Right renal cortex interstitium (tissue), 3 donors: ENCODE measurements at places on chromosomes 1 and 21. TPM values are rescaled to one million over a fixed set of nuclear protein-coding genes. Genes with fewer than 3 reads are reported as not detected.
A peak's percentile ranks its signal among the peaks of the same experiment; 100 is the strongest.

- DNase-seq = no peak
Observed at GRCh38 chr1:85323770-85324169, 47.3 kb upstream of the BCL10 start.

DNA sequence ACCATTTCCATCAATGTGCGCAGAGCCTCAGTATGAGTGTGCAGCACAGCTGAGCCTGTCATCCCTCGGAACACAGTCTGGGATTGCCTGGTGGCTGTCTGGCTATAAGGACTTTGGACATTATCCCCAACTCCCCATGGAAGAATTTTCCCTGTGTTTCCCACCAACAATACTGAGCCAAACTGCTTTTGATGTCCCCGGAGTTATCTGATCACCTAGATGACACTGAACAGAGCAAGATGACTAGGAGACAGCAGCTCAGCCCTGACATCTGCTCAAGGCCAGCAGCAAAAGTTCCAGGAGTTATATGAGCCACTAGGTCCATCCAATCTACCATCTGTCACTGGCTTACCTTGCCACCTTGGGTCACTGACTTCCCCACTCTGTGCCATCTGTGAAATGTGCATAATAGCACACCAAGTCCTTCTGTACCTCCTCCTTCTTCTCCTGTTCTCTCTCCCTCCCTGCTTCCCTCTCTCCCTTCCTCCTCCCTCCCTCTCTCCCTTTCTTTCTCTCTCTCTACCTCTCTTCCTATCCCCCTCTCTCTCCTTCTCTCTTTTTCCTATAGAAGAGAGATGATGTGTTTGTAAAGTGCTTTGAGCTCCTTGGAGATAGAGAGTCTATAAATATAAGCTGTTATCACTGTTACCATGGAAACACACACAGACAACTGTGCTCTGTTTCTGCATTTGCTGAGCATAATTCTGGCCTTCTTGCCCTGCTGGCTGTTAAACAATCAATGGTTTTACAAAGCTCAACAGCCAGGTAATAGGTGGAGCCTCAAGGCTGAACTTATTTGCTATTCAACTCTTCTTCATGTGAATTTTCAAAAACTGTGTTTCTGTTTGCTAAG, 19.7 kb upstream of the ATP1B1 start:
- DNase-seq = no peak

GRCh38 chr1:89355056-89355455, 8.8 kb upstream of the GBP6 start:
- DNase-seq = no peak

GRCh38 chr1:169163059-169163458, 56.6 kb downstream of the ATP1B1 start:
- no peak for DNase-seq

GRCh38 chr21:34619841-34620665, 5.1 kb upstream of the RCAN1 start:
- no peak for DNase-seq

DNA sequence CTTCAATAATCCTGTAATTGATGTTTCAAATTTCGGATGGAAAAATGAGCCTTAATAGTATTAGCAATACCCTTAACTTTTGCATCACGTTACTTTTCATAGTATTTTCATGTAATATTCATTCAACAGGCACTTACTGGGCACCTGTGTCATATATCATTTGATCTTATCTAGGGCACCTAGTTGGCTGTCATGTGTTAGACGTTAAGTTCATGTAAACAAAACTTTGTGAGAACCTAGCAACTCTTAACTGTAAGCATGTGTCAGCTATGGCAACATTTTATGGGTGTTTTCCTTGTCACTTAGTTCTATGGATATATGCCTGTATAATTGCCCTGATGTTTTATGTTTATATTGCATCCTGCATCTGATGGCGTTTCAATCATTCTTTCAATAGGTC, 777 bp downstream of the LAMC2 start:
- DNase-seq = no peak

- DNase-seq = no peak
Observed at GRCh38 chr1:116409751-116410191, 36.7 kb downstream of the ATP1A1 start.

DNA sequence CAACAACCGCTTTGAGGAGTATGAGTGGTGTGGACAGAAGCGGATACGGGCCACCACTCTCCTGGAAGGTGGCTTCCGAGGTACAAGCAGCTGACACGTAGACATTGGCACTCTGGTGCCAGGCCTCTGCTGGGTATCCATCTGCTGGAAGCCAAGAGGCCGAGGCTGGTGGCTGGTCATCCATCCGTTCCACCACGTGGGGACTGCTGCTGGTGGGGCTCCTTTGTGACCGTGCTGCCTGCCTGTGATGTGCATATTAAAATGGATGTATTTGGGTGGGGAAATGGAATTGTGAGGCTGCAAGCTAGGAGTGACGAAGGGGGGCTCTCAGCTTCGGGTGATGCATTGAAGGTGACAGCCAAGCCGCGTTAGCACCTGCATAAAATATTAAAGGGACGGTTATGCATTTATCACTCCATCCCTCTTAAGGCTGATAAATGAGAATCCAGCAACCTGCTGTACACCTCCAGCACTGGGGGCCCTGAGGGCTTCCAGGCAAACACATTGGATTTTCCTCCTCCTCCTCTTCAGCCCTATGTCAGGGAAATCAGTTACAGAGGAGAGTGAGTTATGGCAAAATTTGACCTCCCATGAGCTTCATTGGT, 38.1 kb downstream of the TMEM53 start:
- DNase-seq = no peak

- DNase-seq = no peak
Observed at GRCh38 chr1:1806890-1807289, 28.6 kb upstream of the NADK start.

- no peak for DNase-seq
Observed at GRCh38 chr1:23897083-23897482, 16.1 kb downstream of the CNR2 start.

- DNase-seq = no peak
Observed at GRCh38 chr1:16173447-16174260, 17.8 kb upstream of the EPHA2 start.

GRCh38 chr1:107691540-107691939, 273.4 kb downstream of the VAV3 start:
- no peak for DNase-seq

- DNase-seq = no peak
Observed at GRCh38 chr1:54200519-54200997, 591 bp downstream of the MRPL37 start.

DNA sequence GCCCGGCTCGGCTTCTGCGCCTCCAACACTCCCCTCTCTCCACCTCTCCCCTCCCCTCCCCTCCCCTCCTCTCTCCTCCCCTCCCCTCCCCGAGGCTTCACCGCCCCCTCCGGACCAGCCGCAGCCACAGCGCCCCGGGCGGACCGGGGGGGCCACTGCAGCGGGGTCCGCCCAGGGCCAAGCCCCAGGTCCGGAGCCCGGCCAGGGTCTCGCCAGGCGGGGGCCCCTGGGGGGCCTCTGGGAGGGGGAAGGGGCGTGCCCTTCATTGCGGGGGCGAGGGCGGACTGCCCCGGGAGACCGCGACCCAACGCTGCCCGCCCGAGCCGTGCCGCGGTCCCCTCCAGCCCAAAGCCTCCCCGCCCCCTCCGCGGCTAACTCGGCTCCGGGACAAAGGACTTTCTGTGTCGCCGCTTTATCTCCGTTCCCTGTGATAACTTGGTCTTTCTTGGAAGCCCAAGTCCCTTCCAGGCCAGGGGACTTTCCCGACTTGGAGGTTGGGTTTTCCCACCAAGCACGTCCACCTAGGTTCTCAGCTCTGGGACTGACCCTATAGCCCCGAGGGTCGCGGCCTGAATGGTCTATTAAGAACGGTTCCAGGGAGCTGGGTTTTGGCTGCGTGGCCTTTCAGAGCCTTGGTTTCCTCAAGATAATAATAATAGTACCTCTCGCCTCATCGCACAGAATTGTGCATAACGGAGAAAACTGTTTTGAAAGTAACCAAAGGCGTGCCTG, at the start of gene UBQLN4:
Gene UBQLN4 (minus strand): TSS at position 31 of the 732 bp plus-strand sequence. CDS start 97 bp downstream, outside the sequence.
- peak; percentile 74 for DNase-seq

GRCh38 chr1:2236695-2237677, 8.9 kb downstream of the SKI start:
- no peak for DNase-seq

DNA sequence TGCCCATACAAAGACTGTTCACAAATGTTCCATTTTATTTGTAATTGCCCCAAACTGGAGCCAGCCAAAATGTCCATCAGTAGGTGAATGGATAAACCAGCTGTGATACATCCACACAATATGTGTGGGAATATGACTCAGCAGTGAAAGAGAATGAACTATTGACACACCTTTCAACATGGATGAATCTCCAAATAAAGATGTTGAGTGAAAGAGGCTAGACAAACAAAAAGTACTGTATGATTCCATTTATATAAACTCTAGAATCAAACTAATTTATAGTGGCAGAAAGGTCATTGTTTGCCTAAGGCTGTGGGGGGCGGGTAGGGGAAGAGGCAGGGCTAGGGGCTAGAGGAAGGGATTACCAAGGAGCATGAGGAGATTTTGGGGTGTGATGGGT, 4.5 kb downstream of the DHCR24 start:
- no peak for DNase-seq

DNA sequence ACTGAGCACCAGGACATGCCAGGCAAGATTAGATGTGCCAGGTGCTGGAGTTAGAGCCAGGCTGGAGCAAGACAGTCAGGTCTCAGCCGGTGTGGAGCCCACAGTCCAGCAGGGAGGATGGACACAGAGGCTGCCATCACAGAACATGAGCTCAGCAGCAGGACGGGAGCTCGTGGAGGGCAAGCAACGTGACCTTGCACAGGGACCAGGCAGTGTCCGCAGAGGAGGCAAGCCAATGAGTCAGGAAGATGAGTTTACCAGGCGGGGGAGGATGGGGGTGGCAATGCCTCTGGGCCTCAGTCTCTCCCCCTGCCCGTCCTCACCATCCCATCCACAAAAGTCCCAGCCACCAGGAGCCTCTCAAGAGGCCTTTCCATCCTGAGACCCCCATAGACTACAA, 20.7 kb upstream of the ZC3H12A start:
- no peak for DNase-seq

DNA sequence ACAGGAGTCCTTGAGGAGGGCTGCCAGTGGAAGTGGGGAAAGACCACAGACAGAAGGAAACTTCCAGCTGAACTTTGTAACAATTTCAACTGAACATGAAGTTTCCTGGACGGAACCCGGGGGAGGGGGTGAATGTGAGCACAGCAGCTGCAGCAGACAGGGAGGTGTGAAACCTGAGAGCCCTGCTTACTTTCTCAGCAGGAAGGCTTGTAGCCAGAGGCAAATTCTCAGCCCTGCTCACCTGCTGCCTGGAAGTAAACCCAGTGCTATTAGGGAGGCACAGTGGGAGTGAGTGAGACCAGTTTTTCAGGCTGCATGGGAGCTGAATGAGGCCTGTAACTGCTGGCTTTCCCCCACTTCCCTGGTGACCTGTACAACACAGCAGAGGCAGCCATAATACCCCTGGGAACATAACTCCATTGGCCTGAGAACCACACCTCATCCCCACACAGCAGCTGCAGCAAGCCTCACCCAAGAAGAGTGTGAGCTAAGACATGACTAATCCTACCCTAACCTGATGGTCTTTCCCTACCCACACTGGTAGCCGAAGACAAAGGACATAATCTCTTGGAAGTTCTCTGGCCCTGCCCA, 9.6 kb upstream of the SPRR2F start:
- peak; percentile 50 for DNase-seq

DNA sequence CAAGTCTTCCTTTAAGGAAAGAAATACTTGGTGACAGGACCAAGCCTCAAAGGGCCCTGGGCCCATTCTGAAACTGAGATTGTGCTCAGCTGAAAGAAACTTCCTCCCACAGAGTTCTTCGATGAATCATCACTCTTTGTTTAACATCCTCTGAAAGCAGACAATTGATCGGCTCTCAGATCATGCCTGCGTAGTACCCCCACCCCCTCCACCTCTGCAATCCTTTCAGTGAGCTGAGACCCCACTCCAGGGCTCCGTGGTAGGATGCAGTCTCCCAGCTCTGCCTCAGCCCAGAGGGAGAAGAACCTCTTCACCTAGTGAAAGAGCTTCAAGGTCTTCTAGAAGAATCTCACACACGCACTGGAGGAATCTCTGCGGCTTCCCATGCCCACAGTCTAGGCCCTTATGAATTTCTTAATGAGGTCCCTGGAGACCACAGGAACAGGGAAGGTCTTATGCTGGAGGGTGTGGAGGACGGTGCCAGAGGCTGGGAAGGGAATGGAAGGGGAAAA, 104.9 kb upstream of the SOD1 start:
- DNase-seq = no peak

GRCh38 chr1:69693921-69694675, 126.4 kb downstream of the LRRC7 start:
- no peak for DNase-seq

DNA sequence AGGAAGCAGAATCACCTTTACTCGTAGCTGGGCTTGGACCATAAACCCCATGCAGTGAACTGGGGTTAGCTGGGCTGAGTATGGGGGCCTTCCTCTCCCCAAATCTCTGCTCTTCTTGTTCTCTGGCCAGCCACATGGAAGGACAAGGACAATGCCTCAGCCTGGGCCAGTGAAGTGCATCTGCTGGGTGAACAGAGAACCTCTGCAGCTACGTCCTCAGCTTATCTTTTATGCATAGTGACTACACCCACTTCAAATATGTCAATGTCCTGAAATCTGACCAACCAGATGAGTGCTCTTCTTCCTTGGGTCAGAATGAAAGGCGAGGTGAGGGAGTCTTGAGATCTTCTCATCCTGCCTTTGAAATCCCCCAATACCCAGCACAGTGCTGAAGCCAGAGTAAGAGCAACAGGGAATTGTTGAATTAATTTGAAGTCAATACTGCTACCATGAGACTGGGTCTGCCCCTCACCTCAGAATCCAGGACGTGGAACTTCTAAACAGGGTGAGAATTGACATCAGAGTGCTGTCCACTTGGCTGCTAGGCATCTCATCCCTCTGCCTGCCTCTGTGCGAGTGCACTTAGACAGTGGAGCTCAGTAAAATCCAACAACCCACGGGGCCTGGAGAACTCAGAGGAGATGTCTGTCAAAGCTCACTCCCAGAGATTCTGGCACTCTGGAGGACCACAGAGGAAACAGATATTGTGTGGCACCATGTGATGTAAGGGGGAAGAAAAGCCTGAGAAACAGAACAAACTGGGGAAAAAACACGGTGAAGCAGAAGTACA, 99.0 kb downstream of the IER5 start:
- no peak for DNase-seq

DNA sequence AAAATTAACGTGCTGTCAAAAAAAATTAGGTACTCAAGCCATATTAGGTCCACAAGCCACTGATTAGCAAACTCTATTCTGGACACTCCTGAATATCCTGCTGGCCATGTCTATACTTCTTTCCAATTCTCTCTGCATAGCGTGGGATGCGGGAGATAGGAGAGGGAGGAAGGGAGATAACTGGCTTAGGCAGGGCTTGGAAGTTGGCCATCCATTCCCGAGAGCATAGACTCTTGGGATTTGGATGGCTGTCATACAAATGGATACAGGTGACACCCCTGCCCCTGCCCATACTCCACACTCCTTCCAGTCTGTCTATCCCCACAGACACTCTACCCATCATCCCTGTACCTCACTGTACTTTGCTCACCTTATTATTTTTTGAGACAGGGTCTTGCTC, 2.3 kb upstream of the PRELP start:
- no peak for DNase-seq

Gene LAD1
- polyA plus RNA-seq = 30.8 TPM

Gene SLC25A34
- 1.4 TPM for polyA plus RNA-seq

Gene PROK1
- 0.19 TPM for polyA plus RNA-seq

Gene SMIM1
- polyA plus RNA-seq = 9.8 TPM

Gene ENAH
- 128 TPM for polyA plus RNA-seq

Gene SELENBP1
- 45.9 TPM for polyA plus RNA-seq

Gene DPT
- 0.10 TPM for polyA plus RNA-seq

Gene PRKCZ
- 33.6 TPM for polyA plus RNA-seq

Gene TRIM63
- polyA plus RNA-seq = 0.85 TPM

Gene HEYL
- 22.9 TPM for polyA plus RNA-seq
